Panc1 (cell line): ENCODE measurements at places on chromosomes 2 and 18. TPM values are rescaled to one million over a fixed set of nuclear protein-coding genes. Genes with fewer than 3 reads are reported as not detected.
A peak's percentile ranks its signal among the peaks of the same experiment; 100 is the strongest.

GRCh38 chr2:241228860-241229516, 40.5 kb downstream of the ANO7 start:
- no peak for DNase-seq
- no peaks in the 10 kb centered on the region for H3K27me3 ChIP-seq
- no peak overlapping the region for H3K27ac ChIP-seq
- H3K36me3 ChIP-seq = peaks cover 4% of the 10 kb centered on the region; the same call in 1 of the 2 replicates
- no peak overlapping the region for H3K4me3 ChIP-seq
- H3K4me1 ChIP-seq = peaks cover 9% of the 10 kb centered on the region

Gene ACMSD
- not detected for total RNA-seq

Gene C2orf92
- 6.0 TPM for total RNA-seq

Gene MYO1B
- 51.5 TPM for total RNA-seq

Gene STK17B
- 19.3 TPM for total RNA-seq

GRCh38 chr2:43212931-43213330, 13.5 kb downstream of the ZFP36L2 start:
- peaks cover 2% of the 10 kb centered on the region for H3K4me1 ChIP-seq
- no peak overlapping the region for H3K27ac ChIP-seq
- DNase-seq = no peak
- no peaks in the 10 kb centered on the region for H3K27me3 ChIP-seq

Gene REG1B
- total RNA-seq = 2.0 TPM

GRCh38 chr18:31555971-31556747, 35.5 kb upstream of the TTR start:
- peak; percentile 42 for DNase-seq
- no peak overlapping the region for H3K4me3 ChIP-seq
- no peaks in the 10 kb centered on the region for H3K27me3 ChIP-seq
- no peaks in the 10 kb centered on the region for H3K36me3 ChIP-seq
- H3K27ac ChIP-seq = no peak overlapping the region
- H3K4me1 ChIP-seq = no peaks in the 10 kb centered on the region; the same call in 1 of the 2 replicates

GRCh38 chr2:189870381-189871085, 86.3 kb downstream of the PMS1 start:
- no peak overlapping the region for H3K4me3 ChIP-seq
- H3K27me3 ChIP-seq = no peaks in the 10 kb centered on the region
- H3K27ac ChIP-seq = no peak overlapping the region
- no peaks in the 10 kb centered on the region for H3K4me1 ChIP-seq
- DNase-seq = no peak
- peaks cover 8% of the 10 kb centered on the region for H3K36me3 ChIP-seq
